Daoy (cell line): ENCODE measurements at places on chromosomes 2 and 18.

GRCh38 chr2:168573128-168573903 lies 117.2 kb downstream of the CERS6 start:
- DNase-seq, result peak; percentile 13

DNA sequence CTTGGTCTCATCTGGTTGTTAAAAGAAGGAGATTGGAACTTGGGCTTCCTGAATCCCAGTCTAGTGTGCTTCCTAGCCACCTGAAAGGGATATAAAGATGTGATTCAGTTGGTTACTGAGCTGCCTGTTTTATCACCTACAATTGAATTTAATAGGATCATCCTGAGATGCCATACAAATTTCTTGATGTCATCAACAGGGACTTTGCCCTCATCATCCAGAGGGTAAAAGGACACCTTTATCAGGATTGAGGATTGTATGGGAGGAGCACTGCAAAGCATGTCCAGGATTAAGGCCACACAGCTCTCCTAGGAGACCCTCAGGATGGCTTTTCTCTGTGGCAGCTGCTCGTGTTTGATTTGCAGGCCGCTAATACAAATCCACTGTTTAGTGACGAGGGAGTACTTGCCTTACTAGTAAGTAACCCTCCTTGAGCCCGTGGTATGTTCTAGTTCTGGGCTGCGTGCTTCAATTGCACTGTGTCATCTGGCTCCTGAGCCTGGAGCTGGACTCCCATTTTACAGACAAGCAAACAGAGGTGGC lies 28.6 kb downstream of the SH3RF3 start:
- DNase-seq, result no peak

DNA sequence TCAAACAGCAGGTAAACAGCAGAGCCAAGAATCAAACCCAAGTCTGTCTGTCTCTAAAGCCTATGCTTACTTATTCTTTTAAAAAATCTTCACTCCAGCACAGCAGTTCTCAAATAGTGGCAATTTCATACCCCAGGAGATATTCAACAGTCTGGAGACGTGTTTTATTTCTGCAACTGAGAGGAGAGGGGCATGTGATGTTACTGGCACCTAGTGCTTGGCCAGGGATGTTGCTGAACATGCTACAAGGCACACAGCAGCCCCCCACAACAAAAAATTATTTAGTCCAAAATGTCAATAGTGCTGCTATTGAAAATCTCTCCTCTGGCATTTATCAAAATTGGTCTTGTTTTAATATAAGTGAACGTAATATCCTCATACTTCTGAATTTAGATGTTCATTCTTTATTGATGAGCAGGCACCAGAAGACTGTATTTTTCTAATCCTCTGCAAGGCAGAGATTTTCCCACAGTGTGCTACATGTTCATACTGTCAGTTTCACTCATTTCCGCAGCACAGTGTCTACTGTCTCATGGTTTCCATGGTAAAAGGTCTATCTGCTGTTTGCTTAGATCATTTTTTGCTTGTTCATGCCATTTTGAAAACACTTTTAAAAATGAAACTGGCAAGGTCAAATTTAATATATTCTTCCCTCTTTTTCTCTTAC lies 90.5 kb downstream of the LRATD1 start:
- DNase-seq, result no peak

- no peak for DNase-seq
Observed at GRCh38 chr2:50263728-50264127, 768.2 kb downstream of the NRXN1 start.

- no peak for DNase-seq
Observed at GRCh38 chr2:239882331-239882732, 142.8 kb downstream of the NDUFA10 start.

- DNase-seq, result no peak
Observed at GRCh38 chr2:138518860-138519259, 17.3 kb downstream of the SPOPL start.

- DNase-seq, result no peak
Observed at GRCh38 chr2:200929334-200930249, 33.9 kb downstream of the ORC2 start.

DNA sequence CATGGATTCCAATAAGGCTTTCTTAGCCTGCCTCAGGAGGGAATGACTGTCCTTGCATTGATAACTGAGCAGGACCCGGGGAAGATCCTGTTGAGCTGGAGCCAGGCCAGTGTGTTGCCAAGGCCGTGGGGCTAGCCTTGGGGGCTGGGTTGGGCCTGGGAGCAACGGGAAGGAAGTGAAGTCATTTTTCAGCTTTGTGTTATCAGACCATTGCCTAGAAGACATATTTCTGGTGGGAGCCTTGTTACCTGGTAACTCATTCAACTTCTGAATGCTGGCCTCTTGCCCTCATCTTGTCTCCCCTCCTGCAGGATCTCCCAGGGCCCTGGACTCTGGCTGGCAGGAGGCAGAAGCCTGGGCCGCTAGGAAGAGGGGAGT lies 92.7 kb upstream of the MGAT5 start:
- no peak for DNase-seq

GRCh38 chr2:212549941-212550340 lies 11.3 kb upstream of the ERBB4 start:
- no peak for DNase-seq

DNA sequence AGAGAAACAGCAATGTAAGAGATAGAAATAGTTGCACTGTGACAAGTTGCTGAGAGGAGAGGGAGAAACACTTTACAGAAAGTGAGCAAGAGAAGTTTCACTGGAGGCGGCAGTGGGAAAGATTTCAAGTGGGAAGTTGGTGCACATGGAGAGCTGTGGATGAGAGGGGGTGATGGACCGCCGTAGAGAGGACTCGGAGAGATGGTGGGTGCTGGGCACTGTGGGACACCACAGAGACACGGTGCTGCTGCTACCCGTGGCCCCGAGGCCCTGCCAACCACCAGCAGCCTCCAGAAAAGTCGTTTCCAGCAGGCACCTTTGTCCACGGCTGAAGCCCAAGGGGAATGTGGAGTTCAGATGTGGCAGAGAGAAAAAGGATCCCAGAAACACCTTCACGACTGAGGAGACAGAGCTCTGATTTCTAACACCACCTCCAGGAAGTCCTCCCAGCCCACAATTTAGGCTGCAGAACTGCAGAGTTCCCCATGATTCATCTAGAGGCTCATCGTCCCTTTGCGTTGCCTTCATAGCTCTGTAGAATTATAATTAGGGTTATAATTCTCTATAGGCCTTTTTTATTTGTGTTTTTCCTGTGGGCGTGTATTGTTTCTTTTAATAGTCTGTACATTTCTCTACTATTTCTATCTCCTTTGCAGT lies 15.9 kb upstream of the IGFBP2 start:
- no peak for DNase-seq

DNA sequence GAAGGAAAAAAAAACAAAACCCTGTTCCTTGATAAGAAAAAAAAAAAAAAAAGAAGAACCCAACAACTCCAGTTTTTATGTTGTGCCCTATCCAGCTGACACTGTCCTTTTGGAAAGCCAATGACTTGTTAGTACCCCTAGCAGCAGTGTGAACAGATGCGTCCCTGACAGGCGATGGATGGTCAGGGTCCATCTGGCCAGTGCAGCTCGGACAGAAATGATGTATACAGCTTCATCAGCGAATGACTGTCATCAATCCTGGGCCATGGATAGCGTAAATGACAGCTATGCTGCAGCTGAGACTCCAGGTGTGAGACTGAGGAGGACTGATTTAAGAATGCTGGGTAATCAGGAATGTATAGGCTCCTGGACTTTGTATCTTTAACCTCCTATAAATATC lies 318.8 kb upstream of the FIGN start:
- no peak for DNase-seq

GRCh38 chr18:21602299-21602587 lies 1.7 kb upstream of the ESCO1 start:
- DNase-seq, result no peak

GRCh38 chr2:179226961-179227259 lies 37.7 kb downstream of the SESTD1 start:
- DNase-seq, result no peak

- no peak for DNase-seq
Observed at GRCh38 chr2:159728629-159729028, 16.3 kb downstream of the MARCHF7 start.

DNA sequence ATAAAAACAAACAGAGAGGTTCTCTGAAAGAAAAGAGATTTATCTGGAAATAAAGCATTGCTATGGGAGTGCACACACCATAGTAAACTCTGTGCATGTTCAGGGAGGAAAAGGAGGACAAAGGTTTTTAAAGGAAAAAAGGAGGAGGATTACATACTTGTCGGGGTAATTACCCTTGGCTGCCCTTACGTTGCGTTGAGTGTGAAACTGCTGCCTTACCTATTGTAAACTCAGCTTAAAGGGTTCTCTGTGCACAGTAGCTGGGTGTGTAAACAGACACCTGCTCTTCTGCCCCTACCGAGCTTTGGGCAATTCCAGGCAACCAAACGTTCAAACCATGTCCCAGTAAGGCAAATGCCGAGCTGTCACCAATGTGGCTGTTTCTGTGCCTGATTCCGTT lies 29.6 kb upstream of the PXDN start:
- no peak for DNase-seq

DNA sequence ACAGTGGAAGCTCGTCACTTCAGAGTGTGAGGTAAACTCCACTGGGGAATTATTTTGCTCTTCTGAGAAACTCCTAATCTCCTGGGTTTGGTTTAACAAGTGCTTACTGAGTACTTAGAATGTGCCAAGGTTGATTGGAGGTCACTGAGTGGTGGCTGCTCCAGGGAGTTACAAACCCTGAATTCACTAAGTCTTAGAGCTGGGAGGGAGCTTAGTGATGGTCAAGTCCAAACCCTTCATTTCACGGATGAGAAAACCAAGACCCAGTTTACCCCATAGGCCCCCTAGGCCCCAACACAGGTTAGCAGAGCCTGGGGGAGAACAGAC lies 52.0 kb downstream of the SLC4A5 start:
- no peak for DNase-seq

GRCh38 chr2:209624192-209624938 lies 147.3 kb upstream of the UNC80 start:
- no peak for DNase-seq

- no peak for DNase-seq
Observed at GRCh38 chr2:196535742-196536141, 103.8 kb upstream of the CCDC150 start.

- DNase-seq, result no peak
Observed at GRCh38 chr2:123015186-123015585, 1009.9 kb upstream of the CNTNAP5 start.

GRCh38 chr2:40259900-40260299 lies 192.0 kb downstream of the SLC8A1 start:
- DNase-seq, result no peak

DNA sequence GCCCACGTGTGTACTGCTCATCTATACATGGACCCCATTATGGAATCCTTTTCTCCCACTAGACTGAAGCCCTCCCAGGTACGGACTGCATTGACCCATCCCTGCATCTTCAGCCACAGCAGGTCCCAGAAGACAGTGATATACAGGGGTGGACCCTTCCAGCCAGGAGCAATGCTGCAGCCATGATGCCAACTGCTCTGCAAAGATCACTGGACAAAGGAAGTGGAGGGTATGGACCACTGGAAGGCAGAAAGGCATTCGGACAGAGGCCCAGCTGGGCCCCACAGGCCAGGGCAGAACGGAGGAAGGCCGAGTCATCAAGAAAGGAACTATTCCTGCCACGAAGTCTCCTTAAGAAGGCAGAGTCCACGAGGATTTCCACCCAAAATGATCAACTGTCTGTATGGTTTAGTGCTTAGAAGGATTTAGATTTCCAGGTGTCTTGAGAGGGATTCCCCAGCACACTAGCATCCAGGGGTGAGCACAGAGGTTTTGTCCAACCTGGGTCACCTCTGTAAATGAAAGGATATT lies 93.4 kb downstream of the TWIST2 start:
- no peak for DNase-seq

DNA sequence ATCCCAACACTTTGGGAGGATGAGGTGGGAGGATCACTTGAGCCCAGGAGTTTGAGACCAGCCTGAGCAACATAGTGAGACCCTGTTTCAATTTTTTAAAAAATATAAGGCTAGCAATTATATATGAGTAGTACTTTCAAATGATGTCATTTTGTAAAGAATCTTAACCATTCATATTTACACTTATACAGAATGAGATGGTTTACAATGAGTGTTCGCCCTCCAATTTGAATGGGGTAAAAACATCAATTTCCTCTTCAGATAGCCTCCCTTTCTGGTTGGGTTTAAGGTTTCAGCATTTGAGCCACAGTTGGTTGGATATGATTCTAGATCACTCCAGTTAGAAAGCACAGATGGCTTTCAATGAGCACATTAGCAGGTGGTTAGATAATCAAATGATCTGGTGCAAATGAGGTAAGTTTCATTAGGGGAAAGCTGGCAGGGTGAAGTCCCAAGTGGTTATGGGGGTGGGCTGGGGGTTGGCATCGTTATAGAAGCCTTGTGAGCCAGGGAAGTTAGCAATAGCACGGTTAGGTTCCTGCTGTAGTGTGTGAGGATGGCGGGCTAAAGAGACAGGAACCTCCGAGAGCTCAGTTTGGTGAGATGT lies 63.9 kb downstream of the TRPM8 start:
- no peak for DNase-seq

- no peak for DNase-seq
Observed at GRCh38 chr18:62445386-62445917, 77.4 kb upstream of the ZCCHC2 start.

DNA sequence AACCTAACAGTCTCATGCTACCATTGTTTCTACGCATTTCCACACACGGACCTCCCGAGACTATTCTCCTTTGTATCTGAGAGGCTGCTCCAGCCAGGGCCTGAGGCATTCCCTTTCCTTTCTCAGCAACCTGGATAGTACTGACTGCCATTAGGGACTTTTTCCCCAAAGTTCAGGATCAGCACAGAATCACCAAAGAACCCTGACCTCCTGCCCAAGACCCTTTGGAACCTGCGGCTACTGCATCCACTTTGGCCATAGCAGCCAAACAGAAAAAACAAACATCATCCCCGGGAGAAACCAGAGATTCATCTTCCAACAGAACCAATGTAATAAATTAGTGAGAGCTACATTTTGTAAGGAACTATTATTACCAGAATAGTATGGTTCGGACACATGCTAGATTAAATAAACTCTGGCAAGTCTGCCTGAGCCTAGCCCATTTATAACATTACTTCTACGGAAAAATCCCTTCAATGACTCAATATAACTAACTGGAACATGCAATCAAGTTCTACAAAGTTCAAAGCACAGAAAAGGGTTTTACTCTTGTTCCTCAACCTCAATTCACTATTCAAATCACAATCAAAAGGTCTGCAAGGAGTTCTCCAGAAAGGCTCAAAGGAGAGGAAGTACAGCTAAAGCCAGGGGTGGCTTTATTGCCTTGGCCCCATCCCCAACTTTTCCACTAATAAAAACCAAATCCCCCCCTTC lies 51.8 kb downstream of the LPIN2 start:
- no peak for DNase-seq

GRCh38 chr2:163469561-163469962 lies 266.2 kb downstream of the FIGN start:
- no peak for DNase-seq
